ENCODE measurements at places on chromosomes 3 and 15.

DNA sequence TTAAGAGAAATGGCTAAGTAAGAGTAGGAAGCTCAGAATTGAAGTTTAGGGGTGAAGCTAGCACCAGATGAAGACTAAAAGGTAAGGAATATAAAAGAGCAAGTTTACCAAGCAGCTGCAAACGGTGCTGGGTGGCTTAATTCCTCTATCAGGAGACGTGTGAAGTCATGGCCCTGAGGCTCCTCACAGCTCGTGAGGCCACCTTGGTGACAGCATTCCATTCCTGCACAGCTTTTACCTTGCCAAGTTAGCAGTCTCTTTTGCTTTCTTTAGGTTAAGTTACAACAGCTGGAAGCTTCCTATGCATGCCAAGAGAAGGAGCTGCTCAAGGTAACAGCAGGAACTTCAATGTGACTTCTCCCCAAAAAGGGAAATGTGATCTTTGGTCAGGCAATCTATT is 6.4 kb downstream of the TMCO5A start:
- DNase-seq, result no peak

- DNase-seq, result no peak
Measured at GRCh38 chr15:93241696-93242585, 152.9 kb upstream of the RGMA start.

DNA sequence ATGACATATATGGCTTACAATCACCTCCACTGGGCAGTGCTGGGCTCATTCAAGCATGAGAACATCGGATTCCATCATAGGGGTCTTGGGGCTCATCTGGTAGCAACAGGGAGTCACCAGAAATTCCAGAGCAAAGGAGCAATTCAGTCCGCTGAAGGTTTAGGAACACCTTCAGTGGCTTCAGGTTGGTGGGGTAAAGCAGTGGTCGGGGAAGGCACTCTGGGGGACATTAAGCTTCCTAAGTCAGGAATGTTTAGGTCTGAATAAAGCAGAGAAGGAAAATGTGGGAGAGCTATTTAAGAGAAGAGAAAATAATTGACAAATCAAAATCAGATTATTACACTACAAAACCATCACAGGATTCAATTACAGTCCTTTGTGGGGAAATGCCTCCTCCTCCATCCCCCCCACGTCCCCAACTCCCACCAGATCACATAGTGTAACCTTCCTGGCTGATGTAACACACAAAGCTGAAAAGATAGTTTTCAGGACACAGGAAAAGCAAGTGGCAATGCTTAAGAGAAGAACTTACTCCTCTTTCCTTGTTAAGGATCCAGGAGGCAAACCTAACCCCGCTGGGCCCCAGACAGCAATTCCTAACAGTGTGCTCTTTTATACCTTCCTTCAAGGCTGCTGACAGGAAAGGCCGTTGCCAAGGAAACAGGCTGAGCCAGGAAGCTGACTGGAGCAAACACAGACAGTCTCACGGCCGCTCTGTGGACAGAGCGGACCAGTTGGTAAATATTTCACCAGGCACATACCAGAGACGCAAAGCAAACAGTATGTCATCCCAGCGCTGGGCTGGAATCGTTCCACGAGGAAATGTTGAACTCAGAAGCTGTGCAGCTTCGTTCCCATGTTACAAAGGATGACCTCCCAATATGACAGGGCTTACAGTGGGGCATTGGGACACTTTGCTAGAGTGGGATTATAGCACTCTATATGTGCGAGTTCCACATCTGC is 57.5 kb upstream of the LMCD1 start:
- DNase-seq, result peak; percentile 93

DNA sequence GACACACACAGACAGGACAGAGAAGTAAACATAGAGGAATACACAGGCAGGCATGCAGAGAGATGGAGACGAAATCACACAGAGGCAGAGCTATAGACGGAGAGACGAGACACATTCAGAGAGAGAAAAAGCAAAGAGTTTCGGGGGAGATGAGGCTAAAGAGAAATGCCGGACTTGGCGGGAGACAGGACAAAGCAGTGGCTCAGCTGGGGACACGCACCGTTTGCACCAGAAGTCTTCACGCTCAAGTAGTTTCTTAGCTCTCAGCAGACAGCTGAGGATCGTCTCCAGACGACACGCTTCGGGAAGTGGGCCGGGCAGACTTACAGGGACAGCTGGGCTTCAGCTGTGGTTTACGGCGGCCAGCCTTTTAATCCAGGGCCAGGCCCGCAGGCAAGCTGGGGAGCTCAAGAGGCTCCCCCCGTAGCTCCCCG is 56.2 kb upstream of the DLG1 start:
- DNase-seq, result no peak

- no peak for DNase-seq
Measured at GRCh38 chr15:61654918-61655317, 405.3 kb downstream of the VPS13C start.

GRCh38 chr3:117567906-117568305 is 858.3 kb downstream of the TUSC7 start:
- DNase-seq, result no peak

- no peak for DNase-seq
Measured at GRCh38 chr3:131072845-131073244, 46.2 kb downstream of the NEK11 start.

DNA sequence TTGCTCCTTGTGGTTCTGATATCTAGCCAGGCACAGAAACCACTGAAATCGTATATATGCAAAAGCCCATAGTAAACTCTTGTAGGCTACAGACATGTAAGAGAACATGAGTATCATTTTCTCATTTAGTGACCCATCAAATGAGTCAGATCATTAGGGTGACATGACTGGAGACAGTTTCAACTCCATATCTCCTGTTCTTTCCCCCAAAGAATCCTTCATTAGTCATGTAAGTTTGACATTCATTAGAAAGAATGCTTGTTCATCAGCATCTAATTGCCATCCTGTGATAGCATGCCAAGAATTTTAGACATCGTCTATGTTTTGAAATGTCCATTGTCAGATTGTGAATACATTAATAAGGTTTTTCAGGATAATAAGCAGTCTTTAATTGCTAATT is 264.9 kb upstream of the TPM1 start:
- no peak for DNase-seq

GRCh38 chr3:128908951-128909350 is 29.5 kb downstream of the ACAD9 start:
- no peak for DNase-seq

DNA sequence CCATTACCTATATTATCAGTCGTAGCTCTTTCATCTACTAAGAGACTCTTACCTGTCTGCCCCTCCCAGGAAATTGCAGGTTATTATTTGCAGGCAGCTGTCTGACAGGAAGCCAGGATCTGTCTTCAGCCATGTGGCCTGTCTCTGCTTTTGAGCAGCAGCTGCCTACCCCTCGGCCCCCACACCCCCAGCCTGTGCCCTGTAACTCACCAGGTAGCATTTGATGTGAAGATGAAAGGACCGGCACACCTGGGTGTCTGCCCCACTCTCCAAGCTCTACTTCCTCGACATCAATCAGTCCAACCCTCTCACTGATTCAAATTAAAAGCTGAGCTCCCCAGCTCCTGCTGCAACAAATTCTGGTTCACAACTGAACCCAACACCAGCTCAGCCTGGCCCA is 197.2 kb upstream of the CTNNB1 start:
- DNase-seq, result no peak

GRCh38 chr3:180770639-180771038 is 91.3 kb upstream of the CCDC39 start:
- no peak for DNase-seq

- DNase-seq, result peak; percentile 22
Measured at GRCh38 chr3:158313338-158313927, 203.5 kb downstream of the RSRC1 start.

GRCh38 chr3:98702166-98702565 is 61.0 kb upstream of the ST3GAL6 start:
- no peak for DNase-seq

- DNase-seq, result no peak
Measured at GRCh38 chr3:155188031-155188430, 105.5 kb downstream of the STRIT1 start.

DNA sequence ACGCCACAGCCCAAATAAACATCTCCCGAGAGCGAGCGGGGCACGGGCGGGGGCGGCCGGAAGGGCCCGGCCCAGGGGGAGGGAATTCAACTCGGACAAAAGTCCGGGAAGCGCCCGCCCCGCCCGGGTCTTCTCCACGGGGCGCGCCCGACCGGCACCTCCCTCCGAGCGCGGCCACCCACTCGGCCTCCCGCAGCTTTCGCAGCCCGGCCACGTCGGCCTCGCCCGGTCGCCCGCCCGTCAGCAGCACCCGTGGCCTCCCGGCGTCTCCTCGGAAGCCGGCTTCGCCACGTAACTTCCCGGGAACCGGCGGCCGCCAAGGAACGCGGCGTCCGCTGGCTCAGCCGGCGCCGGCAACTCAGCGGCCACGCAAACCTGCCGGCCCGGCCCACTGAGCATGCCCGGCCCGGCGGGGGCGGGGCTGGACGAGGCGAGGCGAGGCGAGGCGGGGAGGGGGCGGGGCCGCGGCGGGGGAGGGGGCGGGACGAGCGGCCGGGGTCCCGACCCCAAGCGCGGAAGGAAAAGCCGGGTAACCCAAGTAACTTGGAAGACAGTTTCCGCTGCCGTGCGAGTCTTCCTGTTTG is at the start of gene TJP1:
Gene TJP1 (minus strand): TSS at position 369 of the 584 bp plus-strand sequence. CDS start 440 bp downstream, outside the sequence.
- no peak for DNase-seq

- DNase-seq, result no peak
Measured at GRCh38 chr3:161217496-161217895, 3.6 kb upstream of the NMD3 start.

- no peak for DNase-seq
Measured at GRCh38 chr15:51343466-51343865, 2.0 kb downstream of the GLDN start.

DNA sequence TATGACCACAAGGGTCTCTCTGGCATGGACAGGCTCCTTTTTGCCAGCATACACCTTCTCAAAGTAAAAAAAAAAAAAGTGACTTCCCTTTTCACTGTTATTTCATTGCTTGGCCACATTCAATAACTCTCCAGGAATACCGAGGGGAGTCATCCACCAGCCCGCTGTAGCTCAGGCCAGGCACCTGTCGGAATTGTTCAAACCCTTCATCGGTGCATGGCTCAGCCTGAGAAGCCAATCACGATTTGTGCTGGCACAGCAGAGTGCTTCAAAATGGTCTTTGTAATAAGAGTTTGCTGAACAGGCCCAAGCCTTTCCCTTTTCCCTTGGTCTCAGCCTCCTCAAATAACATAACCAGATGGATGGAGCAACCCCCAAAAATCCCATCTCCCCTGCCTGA is 145.4 kb downstream of the PDZRN3 start:
- no peak for DNase-seq

GRCh38 chr3:182716114-182716688 is 77.1 kb upstream of the ATP11B start:
- DNase-seq, result no peak

- no peak for DNase-seq
Measured at GRCh38 chr15:69552057-69552815, 99.6 kb downstream of the RPLP1 start.

DNA sequence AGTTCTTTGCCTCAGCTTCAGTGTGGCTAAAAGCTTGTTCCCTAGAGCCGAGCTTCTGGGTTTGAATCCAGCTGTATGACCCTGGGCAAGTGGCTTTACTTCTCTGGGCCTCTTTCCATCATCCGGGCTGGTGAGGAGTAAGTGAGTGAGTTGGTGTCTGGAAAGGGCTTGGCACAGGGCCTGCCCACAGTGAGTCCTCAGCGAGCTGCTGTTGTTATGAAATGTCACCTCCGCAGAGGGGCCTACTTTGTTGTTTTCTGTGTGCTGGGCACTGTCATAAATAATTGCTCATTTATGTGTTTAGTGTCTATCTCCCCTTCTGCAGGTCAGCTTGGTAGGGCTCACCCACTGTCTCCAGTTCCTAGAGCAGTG is 31.7 kb downstream of the SLC6A6 start:
- DNase-seq, result no peak

DNA sequence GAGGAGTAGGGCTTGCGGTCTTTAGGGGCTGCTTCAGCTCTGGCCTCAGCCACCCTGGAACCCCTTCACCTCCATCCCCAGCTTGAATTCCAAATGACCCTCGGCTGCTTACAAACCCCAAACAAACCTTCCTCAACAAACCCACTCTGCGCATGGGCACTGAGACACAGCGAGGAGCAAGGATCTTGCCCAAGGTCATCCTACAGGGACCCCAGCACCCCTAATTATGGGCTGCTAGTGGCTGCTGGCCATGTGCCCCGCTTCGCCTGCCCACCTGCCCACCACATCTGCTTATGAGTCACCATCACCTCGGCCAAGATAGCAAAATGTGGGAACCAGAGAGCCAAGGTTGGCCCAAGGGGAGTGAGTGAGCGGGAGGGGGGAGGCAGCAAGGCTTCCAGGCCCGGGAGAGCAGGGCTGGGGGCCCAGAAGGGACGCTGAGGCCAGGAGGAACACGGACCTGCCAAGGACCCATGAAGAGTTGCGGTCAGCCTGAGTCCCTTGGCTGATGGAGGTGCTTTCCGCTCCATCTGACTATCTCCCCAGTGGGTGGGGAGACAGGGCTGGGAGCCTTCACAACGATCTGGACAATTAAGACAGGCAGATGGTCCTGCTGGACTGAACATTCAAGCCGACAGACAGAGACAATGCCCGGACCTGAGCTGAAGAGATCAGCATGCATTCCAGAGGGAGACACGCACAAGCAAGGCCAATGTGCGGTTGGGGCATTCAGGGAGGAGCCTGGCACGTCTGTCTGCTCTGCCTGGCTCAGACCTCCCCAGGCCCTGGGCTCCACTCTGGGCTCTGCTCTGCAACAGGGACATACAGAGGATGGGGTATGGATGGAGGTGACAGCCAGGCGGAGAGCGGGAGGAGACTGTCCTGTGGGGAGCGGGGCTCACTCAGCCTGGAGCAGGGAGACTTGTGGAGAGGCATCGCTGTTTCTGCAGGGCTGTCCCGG is 10.8 kb upstream of the GRIP2 start:
- DNase-seq, result no peak

DNA sequence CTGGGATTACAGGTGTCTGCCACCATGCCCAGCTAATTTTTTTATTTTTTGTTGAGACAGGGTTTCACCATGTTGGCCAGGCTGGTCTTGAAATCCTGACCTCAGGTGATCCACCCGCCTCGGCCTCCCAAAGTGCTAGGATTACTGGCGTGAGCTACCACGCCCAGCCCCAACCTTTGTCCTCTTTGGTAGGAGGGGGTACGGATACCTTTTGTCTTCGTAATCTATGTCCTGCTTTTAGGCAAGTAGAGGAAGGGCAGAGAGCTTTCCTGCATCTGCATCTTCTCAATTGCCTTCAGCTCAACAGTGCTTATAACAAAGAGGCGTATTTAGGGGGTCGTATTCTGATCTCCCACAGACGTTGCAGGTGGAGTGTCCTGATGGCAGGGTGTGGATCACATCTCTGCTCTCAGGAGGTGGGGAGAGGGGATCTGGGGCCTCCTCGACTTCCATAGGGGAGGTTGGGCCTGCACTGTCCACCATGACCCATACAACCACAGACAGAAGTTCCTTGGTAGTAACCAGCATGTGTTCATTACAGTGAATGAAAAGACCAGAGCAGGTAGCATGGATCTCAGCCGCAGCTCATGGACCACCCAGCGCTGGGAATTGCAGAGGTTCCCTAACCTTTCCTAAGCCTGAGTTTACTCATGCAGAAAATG is 21.4 kb upstream of the KCTD6 start:
- no peak for DNase-seq

DNA sequence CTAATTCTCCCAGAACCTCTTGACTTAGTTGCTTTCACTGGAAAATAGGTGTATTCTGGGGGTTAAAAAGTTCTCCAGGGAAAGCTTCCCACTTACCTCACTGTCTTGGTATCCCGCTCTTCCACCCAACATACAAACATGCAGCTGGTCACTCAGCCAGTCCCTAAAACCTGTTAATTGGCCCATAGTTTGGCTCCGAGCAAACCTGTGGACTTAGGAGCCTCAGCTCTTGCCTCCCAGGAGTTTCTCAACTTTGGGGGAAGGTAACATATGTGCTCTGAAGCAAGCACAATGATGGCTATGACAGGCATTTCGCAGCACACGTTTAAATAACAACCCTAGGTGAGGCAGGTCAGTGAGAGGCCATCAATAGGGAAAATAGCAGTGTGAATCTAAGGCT is 25.8 kb upstream of the LRRFIP2 start:
- no peak for DNase-seq
